ENCODE measurements at places on chromosomes 11 and 22.
A peak's percentile ranks its signal among the peaks of the same experiment; 100 is the strongest.

GRCh38 chr11:97544431-97544830, 1154.6 kb downstream of the JRKL start:
- DNase-seq = no peak

- peak; percentile 25 for DNase-seq
These were observed 33.2 kb upstream of the ZBTB16 start for GRCh38 chr11:114026355-114026754.

GRCh38 chr11:47378010-47378835, at the start of gene SPI1:
Gene SPI1 (minus strand): TSS chr11:47378547. CDS start chr11:47378353, 194 bp downstream.
- DNase-seq = no peak

GRCh38 chr11:17890325-17890724, 122.5 kb downstream of the SERGEF start:
- no peak for DNase-seq

DNA sequence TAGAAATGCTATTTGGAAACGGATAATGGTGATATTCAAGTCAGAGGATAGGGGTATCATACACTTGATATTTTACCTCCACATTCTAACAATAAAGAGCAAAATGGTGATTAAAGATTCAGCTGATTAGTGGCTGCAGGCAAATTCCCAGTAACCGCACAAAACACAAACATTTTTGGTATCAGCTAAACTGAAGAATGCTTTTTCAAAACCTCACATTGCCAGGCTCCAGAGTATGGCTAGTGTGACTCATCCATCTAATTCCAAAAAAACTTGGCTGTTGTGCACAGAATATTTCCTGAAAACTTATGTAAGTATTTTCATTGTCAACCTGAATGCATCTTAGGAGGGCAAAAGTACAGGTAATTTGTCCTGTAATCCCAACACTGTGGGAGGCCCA, 10.9 kb downstream of the SRPRA start:
- DNase-seq = no peak

DNA sequence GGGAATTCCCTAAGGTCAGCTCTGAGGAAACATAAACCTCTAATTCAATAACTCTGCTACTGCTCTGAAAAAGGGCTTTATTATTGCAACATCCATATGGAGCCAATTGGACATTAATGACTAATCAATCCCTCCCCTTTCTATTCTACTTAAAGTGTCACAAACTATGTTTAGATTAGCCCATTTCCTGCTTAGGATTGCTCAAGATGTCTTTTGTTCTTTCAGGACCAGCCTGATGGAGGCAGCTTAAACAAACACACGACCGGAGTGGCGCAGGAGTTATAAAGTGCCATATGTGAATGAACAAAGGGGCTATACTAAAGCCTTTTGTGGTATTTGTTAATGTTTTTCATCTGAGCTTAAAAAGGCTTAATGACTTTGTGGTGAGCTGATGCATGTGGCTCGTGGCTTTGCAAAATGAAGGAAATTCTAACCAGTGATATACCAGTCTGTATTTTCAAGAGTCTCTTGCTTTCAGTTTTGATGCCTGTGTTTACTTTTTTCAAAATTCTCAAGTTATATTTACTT, 354.4 kb downstream of the SOX6 start:
- DNase-seq = no peak

DNA sequence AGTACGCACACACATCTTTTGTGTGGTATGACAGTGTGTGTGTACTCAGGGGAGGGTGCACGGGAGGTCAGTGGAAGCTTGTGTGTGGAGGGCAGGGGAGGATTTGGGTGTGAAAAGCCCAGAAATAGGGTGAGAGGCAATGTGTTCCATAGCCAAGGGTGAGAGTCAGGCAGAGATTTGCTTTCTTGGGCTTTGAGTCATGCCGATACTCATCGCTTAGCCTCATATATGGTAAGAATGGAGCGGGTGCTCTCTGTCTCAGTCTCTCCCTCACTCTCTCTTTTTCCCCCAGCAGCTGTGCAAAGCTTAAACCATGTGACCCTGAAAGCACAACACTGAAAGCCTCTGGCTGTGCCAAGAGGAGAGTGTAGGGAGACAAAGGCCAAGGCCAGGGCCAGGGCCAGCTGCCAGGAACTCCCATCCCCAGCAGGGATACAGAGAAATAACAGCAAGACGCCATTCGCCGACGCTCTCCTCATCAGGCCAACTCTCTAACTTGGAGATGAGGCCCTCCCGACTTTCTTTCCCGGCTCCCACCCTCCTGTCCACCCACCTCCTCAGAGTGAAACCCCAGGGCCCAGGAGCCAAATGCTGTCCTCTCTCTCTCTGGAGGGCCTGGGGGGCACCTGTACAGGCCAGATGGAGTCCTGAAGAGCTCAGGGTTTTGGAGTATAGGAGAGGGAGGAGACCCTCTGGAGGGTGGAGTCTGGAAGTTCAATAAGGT, 20.3 kb upstream of the MICAL3 start:
- no peak for DNase-seq

DNA sequence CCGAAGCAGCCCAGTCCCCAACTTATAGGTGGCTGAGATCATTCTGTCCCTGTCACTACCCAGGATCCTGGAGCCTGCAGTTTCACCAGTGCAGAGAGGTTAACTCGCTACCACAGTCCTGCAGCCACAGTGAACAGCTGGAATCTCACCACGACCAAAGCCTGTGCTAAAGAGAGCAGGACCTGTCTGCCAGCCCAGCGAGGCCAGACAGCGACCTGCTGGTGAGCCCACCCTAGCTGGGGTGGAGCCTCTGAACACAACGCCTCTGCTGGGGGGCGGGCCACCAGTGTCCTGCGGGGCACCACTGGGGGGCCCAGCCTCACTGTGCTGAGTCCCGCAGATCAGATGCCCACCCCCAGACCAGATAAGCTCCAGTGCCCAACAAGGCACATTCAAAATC, 33.3 kb downstream of the DAGLA start:
- no peak for DNase-seq

GRCh38 chr11:13347901-13348300, 70.3 kb downstream of the BMAL1 start:
- DNase-seq = no peak

GRCh38 chr11:206526-207207, 532 bp downstream of the BET1L start:
- no peak for DNase-seq

GRCh38 chr11:14158393-14158792, 195.9 kb downstream of the SPON1 start:
- DNase-seq = no peak

- no peak for DNase-seq
These were observed 26.5 kb downstream of the SYT13 start for GRCh38 chr11:45259592-45259991.

DNA sequence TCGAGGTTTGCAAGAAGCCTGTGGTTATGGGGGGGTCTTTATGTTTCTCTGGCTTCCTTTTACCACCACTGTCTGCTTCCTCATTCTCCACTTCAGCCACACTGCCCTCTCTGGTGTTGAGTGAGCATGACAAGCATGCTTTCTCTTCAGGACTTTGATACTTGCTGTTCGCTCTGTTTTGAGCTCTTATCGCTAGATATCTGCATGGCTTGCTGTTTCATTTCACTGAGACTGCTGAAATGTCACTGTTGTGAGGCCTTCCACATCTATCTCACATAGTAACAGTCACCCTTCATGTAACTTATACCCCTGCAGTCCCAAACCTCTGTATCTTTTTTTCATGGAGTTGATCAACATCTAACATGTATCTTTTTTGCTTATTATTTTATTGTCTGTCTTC, 59.8 kb downstream of the TMEM135 start:
- DNase-seq = peak; percentile 35

DNA sequence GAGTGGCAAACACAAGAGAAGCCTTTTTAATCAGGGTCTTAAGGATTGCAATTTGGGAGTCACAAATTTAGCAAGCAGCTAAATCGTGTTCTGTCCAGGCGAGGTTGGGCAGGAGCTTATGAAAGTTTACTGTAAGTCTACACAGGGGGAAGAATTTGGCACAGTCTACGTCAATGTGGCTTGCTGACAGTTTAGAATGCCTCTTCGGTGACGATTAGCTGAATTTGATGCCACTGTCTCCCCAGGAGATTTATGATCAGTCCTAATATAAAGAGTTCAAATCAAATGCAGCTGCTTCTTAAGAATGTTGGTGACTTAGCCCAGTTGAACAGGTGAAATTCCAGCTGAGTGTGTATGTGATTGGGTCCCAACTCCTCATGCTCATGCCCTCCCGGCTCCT, 114.1 kb upstream of the CLPB start:
- DNase-seq = no peak

DNA sequence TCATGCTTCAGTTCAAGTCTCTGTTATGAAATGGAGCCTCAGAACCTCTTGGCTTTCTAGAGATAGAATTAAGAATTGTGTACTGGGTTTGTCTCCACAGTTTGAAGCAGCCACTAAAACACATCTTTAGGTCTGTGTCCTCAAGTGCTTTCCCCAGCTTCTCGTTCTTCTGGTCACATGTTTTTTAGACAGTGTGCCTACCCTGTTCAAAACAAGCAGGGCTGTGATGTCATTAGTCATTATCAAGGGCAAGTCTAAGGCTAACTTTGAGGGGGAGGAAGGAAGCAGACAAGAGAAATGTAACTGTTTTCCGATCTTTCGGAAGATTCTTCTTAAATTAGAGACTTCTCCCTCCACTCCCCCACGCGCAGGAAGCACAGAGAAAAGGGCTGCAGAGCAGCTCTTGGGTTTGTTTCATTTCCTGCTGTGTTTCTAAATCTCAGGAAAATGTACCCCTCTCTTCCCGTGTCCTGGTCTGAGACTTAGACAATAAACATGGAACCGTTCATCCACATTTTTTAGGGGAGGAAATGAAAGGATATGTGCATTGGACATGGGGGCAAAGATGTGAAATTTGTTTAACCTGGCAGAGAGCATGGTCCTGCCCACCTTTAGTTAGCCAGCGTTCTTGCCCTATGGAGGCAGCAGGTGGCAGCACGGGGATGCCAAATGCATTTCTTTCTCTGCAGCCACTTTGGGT, 3.1 kb downstream of the AKIP1 start:
- DNase-seq = no peak

All from NT2/D1 (cell line).